ENCODE measurements at places on chromosomes 7 and 10. TPM values are rescaled to one million over a fixed set of nuclear protein-coding genes. Genes with fewer than 3 reads are reported as not detected.

Gene OPN4
- total RNA-seq: not detected

Gene IGFBP3
- total RNA-seq: 632 TPM

Gene CUEDC2
- total RNA-seq: 37.9 TPM

Gene LRIT1
- not detected for total RNA-seq

Gene WNT8B
- total RNA-seq: not detected

Gene TMEM213
- 0.03 TPM for total RNA-seq

Gene AKR1C8
- total RNA-seq: not detected

Gene DDC
- 56.1 TPM for total RNA-seq

Gene TUBB8
- total RNA-seq: 0.80 TPM

Gene SPDYE1
- total RNA-seq: not detected

Gene STEAP4
- total RNA-seq: 0.88 TPM

Gene CNNM1
- 3.8 TPM for total RNA-seq

GRCh38 chr7:26393818-26394217 is 102.2 kb downstream of the SNX10 start:
- H3K27me3 ChIP-seq: peaks cover 16% of the 10 kb centered on the region
- no peak overlapping the region for H3K4me3 ChIP-seq
- H3K27ac ChIP-seq: no peak overlapping the region
- no peaks in the 10 kb centered on the region for H3K36me3 ChIP-seq
- DNase-seq: no peak

DNA sequence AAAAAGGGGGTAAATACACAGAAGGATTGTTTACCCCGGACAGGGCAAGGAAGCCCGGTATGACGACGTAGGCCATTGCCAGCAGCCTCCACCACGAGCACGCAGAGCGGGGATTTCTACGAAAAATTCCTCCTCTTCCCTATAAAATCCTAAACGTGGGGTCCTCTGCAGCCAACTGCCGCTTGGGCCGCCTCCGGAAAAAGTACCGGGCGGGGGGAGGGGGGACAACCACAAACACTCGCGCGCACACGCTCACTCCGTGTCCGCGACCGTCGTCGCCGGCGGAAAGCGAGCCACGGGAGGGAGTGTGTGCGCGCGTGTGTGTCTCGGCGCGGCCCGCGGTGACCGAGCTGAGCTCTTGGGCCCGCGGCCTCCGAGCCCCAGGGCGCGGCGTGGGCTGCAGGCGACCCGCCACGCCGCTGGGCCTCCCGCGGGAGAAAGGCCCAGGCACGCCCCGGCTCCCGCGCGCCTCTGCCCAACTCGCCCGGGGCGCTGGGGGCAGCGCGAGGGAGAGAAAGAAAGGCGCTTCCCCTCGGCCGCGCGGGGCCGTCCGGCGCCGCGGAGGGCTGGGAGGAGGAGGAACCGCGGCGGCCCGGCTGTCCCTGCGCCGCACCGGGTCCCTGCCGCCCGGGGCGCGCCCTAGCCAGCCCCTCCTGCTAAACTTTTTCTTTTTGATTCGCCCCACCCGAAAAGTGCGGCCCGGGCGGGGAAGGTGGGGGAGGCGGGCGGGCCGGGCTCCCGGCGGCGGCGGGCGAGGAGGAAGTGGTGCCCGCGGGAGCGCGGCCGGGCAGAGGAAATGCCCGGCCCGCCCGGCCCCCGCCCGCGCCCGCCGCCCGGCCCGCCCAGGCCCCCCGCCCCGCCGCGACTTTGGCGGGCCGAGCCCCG is 1.5 kb downstream of the CTBP2 start:
- peak overlapping the region; percentile 99 for H3K27ac ChIP-seq
- H3K4me1 ChIP-seq: peaks cover 56% of the 10 kb centered on the region
- DNase-seq: peak; percentile 65
- no peaks in the 10 kb centered on the region for H3K27me3 ChIP-seq

DNA sequence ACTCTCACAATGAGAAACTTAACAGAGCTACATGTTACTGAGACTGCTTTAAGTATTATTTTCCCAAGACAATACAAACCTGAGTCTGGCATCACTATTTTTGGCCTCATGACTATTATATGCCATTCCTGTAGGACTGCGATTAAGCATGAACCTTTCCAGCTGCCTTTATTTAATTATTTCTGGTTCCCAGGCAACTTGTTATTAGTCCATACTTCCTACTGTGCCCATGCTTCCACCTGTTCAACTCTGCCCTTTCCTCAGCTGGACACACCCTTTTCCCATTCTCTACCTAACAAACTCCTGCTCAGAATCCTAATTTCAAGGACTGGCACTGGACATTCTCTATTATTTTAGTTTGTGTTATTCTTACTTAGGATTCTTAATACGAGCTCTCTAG is 8.1 kb upstream of the CROT start:
- H3K36me3 ChIP-seq: no peaks in the 10 kb centered on the region
- H3K4me1 ChIP-seq: peaks cover 4% of the 10 kb centered on the region
- H3K27me3 ChIP-seq: no peaks in the 10 kb centered on the region
- H3K27ac ChIP-seq: no peak overlapping the region
- H3K4me3 ChIP-seq: no peak overlapping the region
- DNase-seq: no peak

GRCh38 chr10:36469585-36469984 is 655.8 kb upstream of the ANKRD30A start:
- no peaks in the 10 kb centered on the region for H3K27me3 ChIP-seq
- H3K36me3 ChIP-seq: no peaks in the 10 kb centered on the region
- H3K4me1 ChIP-seq: no peaks in the 10 kb centered on the region
- no peak for DNase-seq
- no peak overlapping the region for H3K27ac ChIP-seq
- no peak overlapping the region for H3K4me3 ChIP-seq

GRCh38 chr7:28192786-28193585 is 12.4 kb upstream of the JAZF1 start:
- no peak for DNase-seq
- H3K27me3 ChIP-seq: no peaks in the 10 kb centered on the region
- no peaks in the 10 kb centered on the region for H3K4me1 ChIP-seq
- H3K36me3 ChIP-seq: no peaks in the 10 kb centered on the region

DNA sequence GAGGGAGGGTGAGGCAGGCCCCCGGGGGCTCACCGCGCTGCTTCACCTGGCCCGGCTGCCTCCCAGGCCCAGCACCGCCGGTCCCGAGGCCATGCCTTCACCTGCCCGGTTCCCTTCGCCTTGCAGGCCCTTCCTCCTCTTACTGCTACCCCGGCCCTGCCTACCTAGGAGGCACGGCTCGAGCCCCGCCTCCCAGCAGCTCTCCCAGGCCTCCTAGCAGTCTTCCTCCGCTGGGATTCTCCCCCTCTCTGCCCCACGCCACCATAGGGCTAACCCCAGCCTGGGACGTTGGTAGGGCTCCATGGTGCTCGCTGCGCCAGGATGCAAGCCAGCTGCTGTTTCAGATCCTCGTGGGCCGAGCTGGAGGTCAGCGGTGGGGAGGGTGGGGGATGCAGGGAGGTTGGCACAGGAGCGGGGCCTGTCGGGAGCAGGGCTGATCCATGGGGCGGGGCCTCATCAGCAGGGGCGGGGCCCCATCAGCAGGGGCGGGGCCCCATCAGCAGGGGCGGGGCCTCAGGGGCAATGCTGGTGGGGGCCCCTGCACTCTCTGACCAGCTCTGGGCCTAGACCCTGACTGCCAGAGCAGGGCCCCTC is 63.3 kb downstream of the RASGEF1A start:
- no peak overlapping the region for H3K27ac ChIP-seq
- H3K36me3 ChIP-seq: no peaks in the 10 kb centered on the region
- H3K4me3 ChIP-seq: no peak overlapping the region

GRCh38 chr7:75691793-75692543 is 46.8 kb downstream of the HIP1 start:
- no peak overlapping the region for H3K27ac ChIP-seq
- no peaks in the 10 kb centered on the region for H3K27me3 ChIP-seq
- H3K4me3 ChIP-seq: no peak overlapping the region
- no peaks in the 10 kb centered on the region for H3K36me3 ChIP-seq

GRCh38 chr7:24685708-24686107 is 71.6 kb downstream of the GSDME start:
- no peak for DNase-seq
- no peak overlapping the region for H3K27ac ChIP-seq
- no peaks in the 10 kb centered on the region for H3K4me1 ChIP-seq

GRCh38 chr10:43961523-43962345 is 313.1 kb upstream of the ZNF32 start:
- H3K4me3 ChIP-seq: no peak overlapping the region
- H3K27me3 ChIP-seq: no peaks in the 10 kb centered on the region
- H3K4me1 ChIP-seq: no peaks in the 10 kb centered on the region
- no peaks in the 10 kb centered on the region for H3K36me3 ChIP-seq
- no peak for DNase-seq

- no peak for DNase-seq
- no peak overlapping the region for H3K4me3 ChIP-seq
- no peaks in the 10 kb centered on the region for H3K27me3 ChIP-seq
- no peak overlapping the region for H3K27ac ChIP-seq
- no peaks in the 10 kb centered on the region for H3K4me1 ChIP-seq
- H3K36me3 ChIP-seq: no peaks in the 10 kb centered on the region
Measured at GRCh38 chr10:78868456-78868855, 200.3 kb upstream of the ZMIZ1 start.

DNA sequence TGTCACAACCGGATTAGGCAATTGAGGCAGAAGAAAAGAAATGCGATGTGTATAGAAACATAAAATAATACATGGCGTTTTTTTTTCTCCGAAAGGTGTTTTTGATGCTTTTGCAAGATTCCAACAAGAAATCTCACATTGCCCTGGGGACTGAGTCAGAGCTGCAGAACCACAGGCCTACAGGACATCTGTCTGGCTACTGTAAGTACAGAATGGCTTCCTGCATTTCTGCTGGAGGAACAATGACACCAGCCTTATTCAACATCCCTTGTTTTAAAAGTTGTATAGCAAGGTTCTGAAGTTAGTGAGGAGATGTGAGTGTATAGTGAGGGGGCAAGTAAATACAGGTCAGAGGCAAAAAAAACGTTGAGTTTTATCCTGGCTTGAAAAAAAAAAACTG is 256.4 kb downstream of the ABCA13 start:
- no peak for DNase-seq
- no peaks in the 10 kb centered on the region for H3K27me3 ChIP-seq
- H3K27ac ChIP-seq: no peak overlapping the region

GRCh38 chr10:104941662-104942061 is 300.6 kb downstream of the SORCS3 start:
- DNase-seq: no peak
- no peaks in the 10 kb centered on the region for H3K4me1 ChIP-seq
- no peak overlapping the region for H3K4me3 ChIP-seq
- H3K27ac ChIP-seq: no peak overlapping the region

- H3K4me3 ChIP-seq: no peak overlapping the region
- no peaks in the 10 kb centered on the region for H3K27me3 ChIP-seq
- no peaks in the 10 kb centered on the region for H3K36me3 ChIP-seq
- no peak for DNase-seq
Measured at GRCh38 chr7:101114492-101114891, 12.4 kb upstream of the SERPINE1 start.

DNA sequence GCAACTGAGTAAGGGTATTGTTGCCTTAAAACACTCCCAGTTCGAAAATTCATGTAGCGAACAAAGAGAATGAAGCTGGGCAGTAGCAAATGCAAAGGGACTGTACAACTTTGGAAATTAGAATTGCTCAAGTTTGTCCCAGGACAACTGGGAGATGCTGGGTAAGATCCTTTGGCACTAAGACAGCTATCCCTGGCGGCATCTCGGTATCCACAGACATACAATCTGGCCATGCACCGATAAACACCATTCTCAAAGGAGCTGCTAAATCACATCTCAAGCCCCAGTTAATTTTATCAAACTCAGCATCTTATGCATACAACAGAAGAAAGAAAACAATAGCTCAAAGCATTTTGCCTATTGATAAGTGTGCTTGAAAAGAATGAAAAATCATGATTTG is 177.3 kb downstream of the AMPH start:
- DNase-seq: no peak
- H3K4me3 ChIP-seq: no peak overlapping the region
- no peaks in the 10 kb centered on the region for H3K27me3 ChIP-seq
- H3K4me1 ChIP-seq: no peaks in the 10 kb centered on the region
- no peaks in the 10 kb centered on the region for H3K36me3 ChIP-seq

GRCh38 chr10:70399177-70399576 is 4.8 kb upstream of the EIF4EBP2 start:
- no peaks in the 10 kb centered on the region for H3K36me3 ChIP-seq
- no peak overlapping the region for H3K27ac ChIP-seq
- no peak overlapping the region for H3K4me3 ChIP-seq
- no peaks in the 10 kb centered on the region for H3K27me3 ChIP-seq

GRCh38 chr10:60390224-60390626 is 550 bp upstream of the ANK3 start:
- H3K27ac ChIP-seq: no peak overlapping the region
- no peaks in the 10 kb centered on the region for H3K36me3 ChIP-seq
- no peak for DNase-seq
